Posterior vena cava (tissue), 2 donors: ENCODE measurements at places on chromosomes 5 and 9. TPM values are rescaled to one million over a fixed set of nuclear protein-coding genes. Genes with fewer than 3 reads are reported as not detected.

Gene IRGM
- total RNA-seq = not detected

Gene MYOT
- total RNA-seq = 3.1 TPM

Gene FAM221B
- total RNA-seq = not detected

Gene IFNB1
- total RNA-seq = not detected

Gene C5orf34
- 2.3 TPM for total RNA-seq

Gene CXCL14
- total RNA-seq = 52.6 TPM

Gene PDLIM4
- total RNA-seq = 82.5 TPM

Gene NR6A1
- 0.76 TPM for total RNA-seq

Gene PCDHGA3
- total RNA-seq = 2.0 TPM

Gene MARVELD2
- total RNA-seq = 1.00 TPM

Gene QRFP
- not detected for total RNA-seq

- DNase-seq = no peak
These were observed 111.8 kb upstream of the ACTBL2 start for GRCh38 chr5:57594436-57594835.

DNA sequence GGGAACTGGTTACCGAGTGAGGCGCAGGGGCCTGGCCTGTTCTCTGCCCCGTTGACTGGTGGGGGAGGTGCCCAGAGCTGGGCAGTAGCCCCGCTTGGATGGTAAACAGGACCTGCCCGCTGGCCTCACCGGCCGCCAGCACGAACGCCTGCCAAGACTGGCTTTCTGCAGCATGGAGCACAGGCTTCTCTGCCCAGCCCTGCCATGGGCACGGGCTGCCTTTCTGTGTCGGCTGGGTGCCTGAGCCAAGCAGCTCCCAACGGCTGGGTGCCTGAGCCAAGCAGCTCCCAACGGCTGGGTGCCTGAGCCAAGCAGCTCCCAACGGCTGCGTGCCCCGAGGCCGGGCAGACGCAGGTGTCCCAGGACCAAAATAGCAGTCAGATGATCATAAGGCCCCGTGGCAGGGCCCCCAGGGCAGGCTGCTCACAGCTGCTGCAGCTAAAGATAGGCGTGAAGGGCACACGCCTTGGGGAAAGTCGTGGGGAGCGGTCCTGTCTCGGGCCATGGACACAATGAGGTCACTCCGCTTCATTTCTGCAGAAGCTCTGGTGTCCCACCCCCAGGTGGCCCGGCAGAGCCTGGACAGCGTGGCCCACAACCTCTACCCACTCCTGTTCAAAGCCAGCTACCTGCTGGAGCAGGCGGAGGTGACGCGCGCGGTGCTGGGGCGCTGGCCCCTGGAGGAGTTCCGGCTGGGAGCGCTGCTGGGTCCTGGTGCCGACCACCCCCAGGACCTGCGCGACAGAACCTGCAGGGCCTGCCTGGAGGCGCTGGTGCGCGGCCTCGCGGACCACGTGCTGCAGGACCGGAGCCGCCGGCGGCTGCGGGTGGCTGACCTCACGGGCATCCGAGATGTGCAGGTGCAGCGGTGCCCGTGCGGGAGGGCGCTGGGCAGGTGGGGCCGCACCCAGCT is at the start of gene LRRC14B:
TSS of gene LRRC14B (plus strand) at position 460 of the 913 bp plus-strand sequence. CDS start at position 504, 44 bp downstream.
- DNase-seq = peak; percentile 78

GRCh38 chr5:11045411-11045810 is 284.4 kb upstream of the DAP start:
- no peak for DNase-seq

- DNase-seq = no peak
These were observed 38.9 kb downstream of the SERINC5 start for GRCh38 chr5:80216753-80217596.

- DNase-seq = no peak
These were observed 50.3 kb downstream of the MAMDC2 start for GRCh38 chr9:70093944-70094343.

DNA sequence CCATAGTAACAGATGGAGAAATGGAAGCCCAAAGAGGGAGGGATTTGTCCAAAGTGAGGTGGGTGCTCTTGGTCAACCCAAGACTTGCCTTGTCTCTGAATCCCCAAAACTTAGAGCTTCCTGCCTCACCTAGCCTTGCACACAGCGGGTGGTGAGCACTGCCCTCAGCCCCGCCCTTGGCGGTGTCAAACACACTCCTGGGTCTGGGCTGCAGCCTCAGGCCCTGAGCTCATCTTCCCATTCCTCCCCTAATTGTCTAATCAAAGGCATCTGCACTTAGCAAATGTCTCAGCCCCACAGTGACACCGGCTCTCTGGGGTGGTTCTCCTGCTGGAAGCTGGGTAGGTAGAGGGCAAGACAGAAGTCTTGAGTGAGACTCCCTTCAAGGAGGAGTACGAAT is 20.9 kb downstream of the FABP6 start:
- no peak for DNase-seq

GRCh38 chr5:179137016-179137642 is 77.0 kb downstream of the ZNF354C start:
- peak; percentile 47 for DNase-seq

DNA sequence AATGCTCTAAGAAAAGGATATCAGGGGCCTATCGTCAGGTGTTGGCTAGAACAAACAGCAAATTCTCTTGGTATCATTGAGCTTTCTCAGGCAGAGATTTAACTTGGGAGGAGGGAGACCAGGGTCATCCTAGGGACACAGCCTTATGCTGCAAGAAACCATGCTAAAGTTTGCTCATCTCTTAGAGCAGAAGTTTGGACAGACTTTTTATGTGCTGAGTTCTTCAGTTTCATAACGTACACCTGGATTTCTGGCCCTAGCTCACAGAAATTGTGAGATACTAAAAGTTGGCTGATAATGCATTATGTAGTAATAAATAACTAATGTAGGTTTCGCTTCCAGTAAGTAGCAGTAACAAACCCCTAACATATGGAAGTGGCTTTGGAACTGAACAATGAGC is 1359.8 kb upstream of the CDH9 start:
- no peak for DNase-seq

GRCh38 chr9:75188756-75189155 is 100.4 kb downstream of the OSTF1 start:
- DNase-seq = no peak

- DNase-seq = no peak
These were observed 167.4 kb downstream of the SLIT3 start for GRCh38 chr5:169133531-169133930.

DNA sequence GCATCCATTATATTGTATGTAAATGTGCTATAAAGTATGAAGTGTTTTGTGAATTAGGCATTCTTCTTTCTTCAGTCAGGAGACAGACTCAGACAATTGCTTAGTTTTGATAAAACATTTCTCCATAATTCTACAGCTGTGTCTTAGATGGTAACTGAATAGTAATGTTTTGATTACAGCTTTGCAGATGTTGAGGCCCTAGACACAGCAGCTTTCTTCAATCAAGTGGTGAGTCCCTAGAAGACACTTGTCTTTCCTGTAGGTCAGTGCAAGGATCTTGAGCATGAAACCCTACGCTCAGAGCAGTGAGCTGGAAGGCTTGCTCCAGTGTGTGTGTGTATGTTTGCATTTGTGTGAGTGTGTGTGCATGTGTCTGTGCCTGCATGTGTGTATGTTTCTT is 46.8 kb upstream of the CD180 start:
- DNase-seq = no peak

DNA sequence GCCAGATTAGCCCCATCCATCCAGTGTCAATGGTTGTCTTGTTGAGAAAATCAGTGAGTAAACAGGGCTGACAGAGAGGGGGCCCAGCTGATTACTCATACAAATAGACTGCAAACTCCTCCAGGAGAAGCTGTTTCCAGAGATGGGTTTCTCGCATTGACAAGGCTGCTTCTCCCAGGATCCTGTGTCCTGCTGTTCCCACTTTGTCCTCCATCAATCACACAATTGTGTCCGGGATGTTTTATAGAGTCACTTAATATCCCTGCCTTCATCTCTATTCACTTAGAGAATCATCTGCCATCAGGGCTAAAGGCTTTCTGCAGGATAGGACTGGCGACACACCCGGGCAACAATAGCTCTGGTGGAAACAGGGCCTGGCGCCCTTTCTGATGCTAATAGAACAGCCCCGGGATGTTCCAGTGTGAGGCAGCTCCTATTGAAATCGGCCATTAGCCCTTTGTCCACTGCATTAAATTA is 71.7 kb upstream of the TBCA start:
- no peak for DNase-seq

DNA sequence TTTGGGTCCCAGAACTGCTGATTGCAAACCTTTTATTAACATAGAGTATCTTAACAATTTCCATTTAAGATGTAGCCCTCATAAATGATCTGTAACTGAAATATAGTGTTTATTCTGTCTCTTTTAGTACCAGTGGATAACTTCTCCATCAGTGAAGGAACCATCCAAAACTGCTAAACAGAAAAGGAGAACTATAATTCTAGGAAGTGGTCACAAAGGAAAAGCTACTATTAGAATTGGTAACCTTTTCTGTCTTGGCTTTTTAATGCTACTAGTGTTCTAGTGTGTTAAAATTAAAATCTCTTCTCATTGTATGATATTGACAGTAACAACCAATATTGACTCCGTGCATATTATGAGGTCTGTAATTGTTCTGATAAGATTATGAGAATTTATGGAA is 12.8 kb downstream of the CEP78 start:
- no peak for DNase-seq

DNA sequence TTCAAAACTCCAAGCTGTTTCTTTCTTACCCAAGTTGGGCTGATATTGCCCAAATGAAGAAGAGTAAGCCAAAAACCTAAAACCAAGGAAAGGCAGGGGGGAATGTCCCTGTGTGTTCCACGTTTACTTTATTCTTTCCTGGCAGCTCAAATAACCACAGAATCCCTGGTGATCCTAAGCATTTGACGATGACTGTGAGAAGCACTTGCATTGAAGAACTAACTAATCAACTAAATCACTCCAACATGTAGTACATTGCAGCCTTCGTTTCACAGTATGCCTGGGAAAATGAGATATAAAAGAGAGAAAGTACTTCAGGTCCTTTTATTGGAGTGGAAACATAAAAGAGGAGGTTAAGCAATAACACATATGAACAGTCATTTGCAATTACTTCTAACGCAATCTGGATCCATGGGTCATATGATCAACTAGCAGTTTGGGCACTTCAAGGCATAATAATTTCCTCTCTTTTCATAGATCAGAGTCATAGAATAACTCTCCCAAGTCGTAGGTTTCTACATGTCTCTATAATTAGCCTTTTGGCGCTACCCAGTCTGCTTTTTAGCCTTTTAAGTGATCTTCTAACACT is 338.4 kb downstream of the TMEM167A start:
- DNase-seq = no peak

GRCh38 chr9:32378993-32379729 is 5.3 kb upstream of the ACO1 start:
- no peak for DNase-seq

DNA sequence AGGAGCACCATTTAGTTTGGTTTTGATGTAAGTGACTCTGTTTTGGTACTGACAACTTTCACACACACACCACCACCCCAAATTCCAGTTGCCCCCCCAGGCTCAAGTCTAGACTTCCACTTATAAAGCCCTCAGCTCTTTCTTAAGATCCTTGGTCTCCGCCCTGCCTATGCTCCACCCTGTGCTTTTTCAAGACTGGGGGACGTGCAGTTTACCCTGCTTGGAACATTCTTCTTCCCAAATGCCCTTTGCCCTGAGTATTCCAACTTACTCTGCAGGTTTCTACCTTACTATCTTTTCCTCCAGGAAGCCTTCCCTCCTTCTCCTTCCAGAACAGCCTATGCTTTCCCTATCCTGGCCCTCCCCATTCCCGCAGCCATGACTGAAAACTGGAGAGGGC is 1.5 kb upstream of the TRIM14 start:
- no peak for DNase-seq

GRCh38 chr5:94196953-94197352 is 421.5 kb downstream of the KIAA0825 start:
- no peak for DNase-seq

- no peak for DNase-seq
These were observed 495.8 kb upstream of the RORB start for GRCh38 chr9:74001382-74001781.

- DNase-seq = no peak
These were observed 577.0 kb upstream of the DAB2 start for GRCh38 chr5:40001796-40002195.

DNA sequence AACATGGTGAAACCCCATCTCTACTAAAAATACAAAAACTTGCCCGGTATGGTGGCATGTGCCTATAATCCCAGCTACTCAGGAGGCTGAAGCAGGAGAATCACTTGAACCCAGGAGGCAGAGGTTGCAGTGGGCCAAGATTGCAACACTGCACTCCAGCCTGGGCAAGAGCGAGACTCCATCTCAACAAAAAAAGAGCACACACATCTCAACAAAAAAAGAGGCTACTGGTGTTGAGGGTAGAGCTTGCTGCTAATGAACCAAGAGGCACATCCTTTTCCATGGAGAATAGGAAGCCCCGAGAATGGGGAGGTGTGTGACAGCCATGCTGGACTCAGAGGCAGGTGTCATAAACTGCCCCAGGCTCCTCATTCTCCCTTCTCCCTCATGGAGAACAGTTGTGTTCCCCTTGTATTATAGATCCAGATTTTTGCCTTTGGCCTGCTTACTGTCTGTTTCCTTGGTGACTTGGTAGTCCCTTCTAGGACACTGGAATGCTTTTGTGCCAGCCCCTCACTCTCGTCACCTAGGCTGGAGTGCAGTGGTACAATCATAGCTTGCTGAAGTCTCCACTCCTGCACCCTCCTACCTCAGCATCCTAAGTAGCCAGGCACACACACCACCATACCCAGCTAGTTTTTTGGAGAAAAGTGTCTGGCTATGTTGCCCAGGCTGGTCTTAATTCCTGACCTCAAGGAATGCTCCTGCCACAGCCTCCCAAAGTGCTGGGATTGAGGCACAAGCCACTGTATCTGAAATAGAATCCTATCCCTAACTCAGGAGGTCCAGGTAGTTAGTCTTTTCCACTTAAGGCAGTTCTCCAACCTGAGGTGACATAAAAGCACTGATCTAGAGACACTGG is 5.1 kb downstream of the RPL12 start:
- DNase-seq = no peak

DNA sequence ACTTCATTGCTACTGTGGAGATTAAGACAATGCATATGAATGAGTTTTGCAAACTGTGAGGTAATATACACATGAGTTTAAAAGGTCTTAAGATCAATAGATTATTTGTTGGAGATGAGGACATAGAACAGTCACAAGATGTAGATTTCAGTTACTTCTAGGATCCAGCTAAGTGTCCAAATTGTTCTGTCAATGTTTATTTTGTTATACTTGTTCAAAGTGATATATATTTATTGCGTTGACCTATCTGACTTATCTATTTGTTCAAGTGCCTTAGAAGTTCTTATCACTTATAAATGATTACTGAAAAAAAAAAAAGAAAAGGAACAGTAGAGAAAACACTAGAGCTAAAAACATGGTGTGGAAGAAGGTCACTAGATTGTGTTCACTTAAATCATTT is 75.6 kb upstream of the GRIN3A start:
- DNase-seq = no peak

- no peak for DNase-seq
These were observed 16.8 kb downstream of the ANXA1 start for GRCh38 chr9:73168298-73168934.

GRCh38 chr9:98916660-98917059 is 27.0 kb upstream of the COL15A1 start:
- no peak for DNase-seq

DNA sequence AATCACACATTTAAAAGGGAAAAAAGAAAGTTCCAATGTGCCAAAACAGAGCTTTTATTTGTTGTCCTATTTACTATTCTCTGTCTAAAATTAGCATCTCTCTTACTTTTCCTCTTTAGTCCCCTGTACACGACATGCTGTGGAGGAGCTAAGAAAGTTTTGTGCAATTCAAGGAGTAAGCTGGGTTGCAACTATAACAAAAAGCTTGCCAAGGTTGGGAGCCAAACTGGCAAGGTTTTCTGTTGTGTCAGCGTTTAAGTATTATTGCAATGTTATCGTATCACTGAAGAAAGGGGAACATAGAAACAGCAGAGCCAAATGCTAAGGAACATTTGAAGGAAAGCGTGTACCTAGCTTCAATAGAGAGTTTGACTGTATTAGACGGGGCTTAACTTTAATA is 680.8 kb downstream of the CETN3 start:
- DNase-seq = no peak
